ENCODE measurements at places on chromosomes 13 and 19.

GRCh38 chr19:33552928-33553279 lies 31.3 kb upstream of the PEPD start:
- no peak for DNase-seq

GRCh38 chr19:57611113-57611512 lies 2.9 kb upstream of the ZNF134 start:
- no peak for DNase-seq

GRCh38 chr13:33537026-33537425 lies 251.5 kb upstream of the STARD13 start:
- DNase-seq = no peak

DNA sequence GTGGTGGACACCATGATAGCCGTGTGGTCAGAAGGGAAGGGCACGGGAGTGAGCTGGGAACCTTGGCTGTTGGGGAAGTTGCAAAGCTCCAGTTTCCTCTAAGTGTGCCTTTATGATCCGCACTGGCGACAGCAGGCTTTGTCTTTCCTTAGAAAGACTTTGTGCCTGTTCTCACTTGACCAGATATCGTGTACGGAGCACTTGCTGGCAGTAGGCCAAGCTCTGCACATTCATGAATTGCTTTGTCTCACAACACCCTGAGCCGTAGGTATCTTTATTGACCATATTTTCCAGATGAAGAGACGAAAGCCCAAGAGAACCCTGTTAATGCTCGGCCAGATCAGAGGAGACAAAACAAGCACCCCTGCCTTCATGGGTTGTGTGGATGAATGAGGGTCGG lies 15.1 kb downstream of the CUL4A start:
- DNase-seq = no peak
